Activated T-helper 1 cell treated with anti-CD3 and anti-CD28 coated beads, Interleukin-2, amount 50 U/mL, for 16 hours (primary cell): ENCODE measurements at places on chromosomes 2 and 18.
A peak's percentile ranks its signal among the peaks of the same experiment; 100 is the strongest.

DNA sequence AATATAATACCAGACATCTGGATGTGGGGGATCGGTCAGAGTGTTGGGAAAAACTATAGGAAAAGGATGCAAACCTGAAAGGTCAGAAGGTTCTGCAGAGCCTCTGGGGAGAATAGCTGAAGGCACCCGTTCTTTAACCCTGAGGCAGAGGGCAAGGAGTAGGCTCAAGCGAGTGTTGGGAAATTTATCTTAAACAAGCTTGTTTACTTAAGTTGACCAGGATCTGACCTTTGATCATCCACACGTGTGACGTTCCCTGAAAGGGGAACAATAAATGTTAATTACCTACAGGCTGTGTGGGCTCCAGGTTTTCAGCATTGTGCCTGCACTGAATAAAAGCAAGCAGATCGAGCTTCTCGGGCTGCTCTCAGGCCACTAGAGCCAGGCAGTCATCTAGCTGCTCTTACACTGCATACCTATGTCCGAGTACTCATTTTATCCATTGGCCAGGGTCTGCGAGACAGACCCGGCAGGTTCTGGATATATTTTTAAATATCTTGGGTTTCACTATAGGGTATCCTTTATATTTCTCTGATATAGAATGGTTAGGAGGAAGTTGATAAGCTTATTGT lies 400.6 kb upstream of the CHST9 start:
- no peak for DNase-seq

DNA sequence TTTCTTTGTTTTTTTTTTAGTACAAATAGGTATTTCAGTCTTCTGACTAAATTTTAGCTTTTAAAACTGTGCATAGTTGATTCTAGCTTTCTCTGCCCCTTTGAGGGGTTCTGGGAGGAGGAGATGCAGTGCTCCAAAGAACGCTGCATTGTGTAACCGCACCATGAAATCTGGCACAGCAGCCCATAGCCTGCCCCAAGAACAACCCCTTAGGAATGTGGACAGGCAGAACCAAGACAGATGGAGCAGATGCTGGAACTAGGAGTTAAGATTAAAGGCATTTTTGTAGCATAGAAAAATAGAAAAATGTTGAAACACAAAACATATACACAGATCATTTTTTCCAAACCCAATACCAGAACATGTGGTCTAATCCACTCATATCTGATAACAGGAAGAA lies 187.5 kb downstream of the SCG2 start:
- DNase-seq = no peak

DNA sequence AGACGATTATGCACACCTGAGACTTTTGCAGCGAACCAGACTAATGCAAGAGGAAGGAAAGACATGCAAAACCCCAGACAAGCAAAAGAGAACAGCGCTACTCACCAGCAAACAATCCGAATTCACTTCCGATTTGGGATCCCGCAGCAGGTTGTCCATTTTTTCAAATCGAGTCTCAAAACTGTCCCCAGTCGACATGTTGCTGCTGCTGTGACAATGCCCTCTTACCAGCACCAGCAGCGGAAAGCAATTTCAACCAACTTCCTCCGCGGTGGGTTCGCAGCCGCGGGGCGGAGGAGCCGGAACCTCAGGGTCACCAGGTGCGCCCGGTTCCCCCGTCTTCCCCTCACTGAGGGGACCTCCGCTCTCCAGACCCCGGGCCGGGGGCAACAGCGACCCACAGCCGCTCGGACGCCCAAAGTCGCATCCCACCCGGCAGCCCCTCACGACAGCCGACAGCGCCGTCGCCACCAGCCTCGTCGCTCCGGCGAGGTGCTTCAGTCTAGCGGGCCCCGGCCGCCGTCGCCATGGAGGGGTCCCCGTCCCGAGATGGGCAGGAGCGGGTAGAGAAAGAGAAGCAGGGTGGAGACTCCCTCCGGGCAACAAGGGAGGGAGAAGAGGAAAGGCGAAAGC lies 784 bp downstream of the ROCK1 start:
- DNase-seq = peak; percentile 47

DNA sequence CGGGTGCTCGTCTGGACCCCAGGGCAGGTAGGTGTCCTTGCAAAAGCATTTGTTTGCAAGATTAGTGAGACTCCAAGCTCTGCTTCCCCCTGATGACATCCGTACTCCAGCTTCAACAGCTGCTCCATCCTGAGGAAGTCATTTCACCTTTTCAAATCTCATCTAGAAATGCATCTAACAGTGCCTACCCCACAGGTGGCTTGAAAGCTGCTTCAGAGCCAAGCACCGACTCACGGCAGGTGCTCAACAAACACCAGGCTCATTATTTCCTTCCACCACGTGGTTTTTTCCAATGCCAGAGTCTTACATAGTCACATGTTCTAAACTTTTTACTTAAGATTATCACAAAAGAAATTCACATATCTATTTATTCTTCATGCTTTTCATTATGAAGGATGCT lies 31.9 kb downstream of the CNGA3 start:
- DNase-seq = no peak

DNA sequence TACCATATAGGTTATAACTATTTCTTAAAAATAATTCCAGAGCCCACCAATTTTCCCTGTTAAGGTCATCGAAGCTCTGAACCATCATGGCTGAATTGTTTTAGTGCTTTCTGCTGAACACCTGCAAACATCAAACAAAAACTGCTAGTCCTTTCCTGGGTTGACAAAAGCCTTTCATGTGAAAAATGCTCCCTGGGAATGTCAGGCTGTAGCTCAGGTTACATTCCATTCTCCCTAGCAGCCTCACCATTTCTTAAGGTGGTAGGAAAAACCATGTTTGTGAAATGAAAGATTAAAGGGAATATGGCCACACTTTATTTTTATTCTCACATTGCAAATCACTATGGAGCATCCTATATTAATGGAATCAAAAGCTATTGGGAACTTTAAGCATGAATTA lies 5.7 kb downstream of the TCF4 start:
- DNase-seq = no peak

DNA sequence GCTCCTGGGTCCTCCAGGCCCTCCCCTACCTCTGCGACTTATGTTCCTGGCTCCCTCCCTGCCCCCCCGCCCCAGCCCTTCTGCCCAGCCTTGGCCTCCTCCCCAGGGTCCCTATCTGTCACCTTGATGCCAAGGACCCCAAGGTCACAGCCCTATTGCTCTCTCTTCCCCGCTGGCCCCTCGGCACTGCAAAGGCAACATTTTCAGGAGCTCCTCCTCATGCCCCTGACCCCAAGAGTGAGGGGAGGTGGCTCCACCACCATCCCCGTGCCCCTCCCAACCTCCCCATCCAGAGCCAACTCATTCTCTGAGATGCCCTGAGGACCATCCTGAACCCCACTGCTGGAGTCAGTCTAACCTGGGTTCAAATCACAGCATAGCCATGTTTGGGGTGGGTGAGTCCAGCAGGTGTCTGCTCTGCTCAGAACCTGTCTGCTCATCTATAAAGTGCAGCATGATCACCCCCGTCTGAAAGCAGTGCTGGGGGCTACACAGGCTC lies 11.7 kb downstream of the LIMS2 start:
- no peak for DNase-seq

- no peak for DNase-seq
These were observed 537.5 kb upstream of the FSIP2 start for GRCh38 chr2:185201063-185201462.

DNA sequence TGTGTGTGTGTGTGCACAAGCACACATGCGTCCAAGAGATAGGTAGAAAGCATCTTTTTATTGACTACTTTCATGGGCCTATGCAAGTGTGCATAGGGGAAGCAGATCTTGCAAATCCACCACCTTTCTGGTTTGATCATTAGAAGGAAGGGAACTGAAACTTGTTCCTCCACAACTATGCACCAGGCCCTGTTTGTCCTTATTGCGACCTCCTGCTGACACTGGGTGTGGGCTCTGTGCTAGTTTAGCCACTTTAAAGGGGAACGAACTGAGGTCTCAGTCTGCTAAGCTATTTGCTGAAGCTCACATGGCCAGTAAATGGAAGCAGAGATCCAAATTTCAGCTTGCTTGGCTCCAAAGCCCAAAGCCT lies 32.1 kb upstream of the INSIG2 start:
- no peak for DNase-seq

DNA sequence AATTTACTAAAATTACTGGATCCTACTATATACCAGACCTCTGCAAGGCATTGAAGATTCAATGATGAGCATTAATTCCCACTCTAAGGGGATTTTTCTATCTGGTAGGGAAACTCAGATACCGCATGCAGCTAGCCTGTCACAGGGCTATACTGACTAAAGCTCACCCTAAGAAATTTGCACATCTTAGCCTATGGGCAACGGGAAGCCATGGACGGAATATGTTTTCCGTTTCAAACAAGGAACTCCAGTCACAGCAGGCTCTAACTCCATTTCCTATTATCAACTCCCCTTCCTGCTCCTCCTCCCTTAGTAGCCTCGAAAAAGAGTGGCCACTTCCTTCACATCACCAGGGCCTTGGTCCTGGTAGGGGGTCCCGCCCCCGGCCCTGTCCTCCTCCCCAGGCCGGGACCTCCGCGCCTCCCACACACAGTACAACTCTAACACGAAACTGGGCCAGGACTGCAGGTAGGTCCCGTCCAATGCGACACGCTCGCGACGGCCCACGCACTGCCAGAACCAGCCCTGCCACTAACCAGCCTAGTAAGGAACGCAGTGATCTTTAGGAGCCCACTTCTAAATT lies 659 bp upstream of the COX5B start:
- no peak for DNase-seq

GRCh38 chr2:193907561-193907960 lies 1712.8 kb upstream of the TMEFF2 start:
- no peak for DNase-seq

DNA sequence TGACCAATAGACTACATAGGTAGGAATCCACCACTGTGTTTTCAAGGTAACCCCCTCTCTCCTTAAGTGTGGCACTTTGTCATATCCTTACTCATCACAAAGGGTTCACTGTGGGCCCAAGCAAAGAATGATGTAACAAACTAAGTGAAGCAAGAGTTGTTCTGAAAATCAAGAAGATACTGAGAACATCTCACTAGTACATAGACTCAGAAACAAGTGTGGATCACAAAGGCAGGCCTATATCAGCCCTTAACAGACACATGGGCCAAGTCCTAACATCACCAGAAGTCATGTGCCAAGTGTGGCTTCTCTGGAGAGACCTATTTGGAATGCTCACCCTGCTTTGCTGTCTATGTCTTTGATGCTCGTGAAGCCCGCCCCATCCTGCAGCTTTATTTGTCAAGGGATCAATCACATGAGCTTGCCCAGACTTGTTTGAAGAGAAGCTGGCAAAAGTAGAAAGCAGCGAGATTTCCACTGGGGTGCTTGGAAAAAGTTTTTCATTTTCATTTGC lies 131.2 kb upstream of the TTC39C start:
- DNase-seq = no peak

DNA sequence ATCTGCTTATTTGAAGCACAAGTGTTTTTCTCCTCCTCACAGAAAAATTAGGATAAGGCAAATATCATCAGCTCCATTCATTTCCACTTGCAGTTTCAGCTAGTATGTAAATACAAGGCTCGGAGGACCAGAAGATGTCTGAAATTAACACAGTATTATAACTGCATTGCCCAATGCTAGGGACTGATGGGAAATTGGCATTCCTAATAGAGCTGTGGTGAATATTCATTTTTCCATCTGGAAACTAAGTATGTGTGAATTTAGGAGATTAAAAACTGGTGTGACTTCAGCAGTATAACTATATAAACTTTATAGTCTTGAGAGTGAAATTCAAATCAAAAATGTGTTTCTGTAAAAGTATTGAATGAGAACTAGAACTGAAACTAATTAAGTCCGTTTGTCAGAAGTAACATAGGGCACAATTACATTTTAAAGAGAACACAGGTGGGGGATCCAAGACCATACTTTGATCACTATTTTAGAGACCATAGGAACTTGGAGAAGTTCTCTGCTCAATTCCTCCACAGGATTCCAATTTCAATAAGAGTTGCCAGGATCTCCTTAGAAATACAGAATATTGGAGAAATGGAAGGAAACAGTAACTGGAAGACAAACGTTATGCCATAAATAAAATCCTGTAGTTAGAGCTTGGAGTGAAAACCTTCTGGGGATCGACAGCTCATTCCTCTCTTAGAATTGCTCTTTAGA lies 12.1 kb upstream of the ITGA6 start:
- no peak for DNase-seq

DNA sequence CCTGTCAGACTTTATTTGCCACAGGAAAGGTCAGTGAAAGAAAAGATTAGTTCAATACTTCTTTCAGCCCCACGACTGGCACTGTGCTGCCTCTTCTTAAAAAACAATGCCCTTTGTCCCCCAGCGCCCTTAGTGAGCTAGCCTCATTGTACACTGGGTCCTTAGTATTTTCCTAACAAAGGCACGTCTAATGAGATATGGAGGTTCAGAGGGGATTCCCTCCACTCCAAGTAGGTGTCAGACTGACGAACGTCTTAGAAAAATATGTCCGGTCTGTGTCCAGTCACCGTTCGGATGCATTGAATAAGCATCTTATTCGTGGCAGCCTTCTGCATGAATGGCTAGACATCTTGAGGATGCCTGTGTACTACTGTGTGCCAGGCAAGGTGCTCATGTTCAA lies 1.1 kb downstream of the FECH start:
- DNase-seq = no peak

DNA sequence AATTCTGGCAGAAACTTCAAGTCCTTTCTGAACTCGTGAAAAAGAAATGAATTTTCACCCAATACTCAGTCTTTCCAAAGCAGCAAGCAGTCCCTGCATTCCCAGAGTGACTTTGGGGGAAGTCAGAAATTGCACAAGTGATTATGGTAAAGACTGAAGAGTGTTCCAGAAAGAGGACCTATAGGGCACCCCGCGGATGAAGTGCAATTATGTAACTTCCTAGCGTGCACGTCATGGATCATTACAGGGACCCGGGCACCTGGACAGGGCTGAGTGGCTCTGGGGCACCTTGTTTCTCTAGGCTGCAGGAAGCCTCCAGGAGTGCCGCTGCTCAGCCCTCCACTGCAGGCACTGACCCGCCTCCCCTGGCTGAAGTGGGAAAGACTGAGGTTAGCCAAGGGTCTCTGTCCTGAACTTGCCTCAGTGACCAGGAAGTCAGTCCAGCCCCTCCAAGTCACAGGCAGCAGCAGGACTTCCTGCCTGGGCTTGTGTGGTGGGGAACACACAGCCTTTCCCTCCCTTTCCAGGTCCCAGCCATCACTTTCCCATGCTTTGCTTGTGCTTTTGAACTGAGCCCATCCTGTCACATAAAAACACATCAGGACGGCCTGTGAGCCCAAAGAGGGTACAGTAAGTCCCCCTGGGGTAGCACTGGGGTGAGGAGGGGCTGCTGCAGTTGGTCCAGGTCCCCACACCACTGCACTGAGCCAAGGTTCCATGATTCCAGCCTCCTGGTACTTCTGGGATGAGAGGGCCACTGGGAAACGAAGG lies 19.8 kb downstream of the TMEM185B start:
- no peak for DNase-seq

GRCh38 chr2:174656676-174657176 lies 59.1 kb upstream of the WIPF1 start:
- no peak for DNase-seq

GRCh38 chr2:46171996-46172546 lies 125.1 kb upstream of the EPAS1 start:
- DNase-seq = no peak
